ENCODE measurements at places on chromosomes 7 and 10. TPM values are rescaled to one million over a fixed set of nuclear protein-coding genes. Genes with fewer than 3 reads are reported as not detected.

The KCP gene
- total RNA-seq: not detected

The TDRD1 gene
- not detected for total RNA-seq

The GIGYF1 gene
- total RNA-seq: 20.1 TPM

The RPEL1 gene
- 0.27 TPM for total RNA-seq

The OR2A42 gene
- not detected for total RNA-seq

The GPR141 gene
- not detected for total RNA-seq

The STEAP4 gene
- under 0.01 TPM for total RNA-seq

The CALCR gene
- not detected for total RNA-seq

The KEL gene
- total RNA-seq: 0.07 TPM

The AGR3 gene
- total RNA-seq: not detected

The HGF gene
- total RNA-seq: 1.7 TPM

The EPHB6 gene
- 0.66 TPM for total RNA-seq

The NUTM2D gene
- total RNA-seq: 0.53 TPM

The AGBL3 gene
- total RNA-seq: 2.9 TPM

The LIPF gene
- total RNA-seq: not detected

The MRLN gene
- total RNA-seq: not detected

The SPDYE11 gene
- total RNA-seq: not detected

The ASB15 gene
- not detected for total RNA-seq

The ANKRD61 gene
- 0.22 TPM for total RNA-seq

The SEMA3A gene
- 0.29 TPM for total RNA-seq

The FAM241B gene
- total RNA-seq: 0.13 TPM

The PBLD gene
- 4.3 TPM for total RNA-seq

The NPTX2 gene
- total RNA-seq: 0.40 TPM

The MEIG1 gene
- total RNA-seq: 1.1 TPM

The CCDC3 gene
- 1.8 TPM for total RNA-seq

The ACSM6 gene
- not detected for total RNA-seq

The PAPSS2 gene
- total RNA-seq: 106 TPM

The RASA4B gene
- total RNA-seq: 1.7 TPM
